ENCODE measurements at places on chromosomes 7 and 10. TPM values are rescaled to one million over a fixed set of nuclear protein-coding genes. Genes with fewer than 3 reads are reported as not detected.

Gene OGDHL
- total RNA-seq, result 0.10 TPM

Gene NME8
- total RNA-seq, result not detected

Gene PRTFDC1
- total RNA-seq, result 1.6 TPM

Gene SFRP4
- total RNA-seq, result not detected

Gene COL28A1
- total RNA-seq, result not detected

GRCh38 chr7:47553309-47553708 lies 28.6 kb downstream of the TNS3 start:
- DNase-seq, result no peak

DNA sequence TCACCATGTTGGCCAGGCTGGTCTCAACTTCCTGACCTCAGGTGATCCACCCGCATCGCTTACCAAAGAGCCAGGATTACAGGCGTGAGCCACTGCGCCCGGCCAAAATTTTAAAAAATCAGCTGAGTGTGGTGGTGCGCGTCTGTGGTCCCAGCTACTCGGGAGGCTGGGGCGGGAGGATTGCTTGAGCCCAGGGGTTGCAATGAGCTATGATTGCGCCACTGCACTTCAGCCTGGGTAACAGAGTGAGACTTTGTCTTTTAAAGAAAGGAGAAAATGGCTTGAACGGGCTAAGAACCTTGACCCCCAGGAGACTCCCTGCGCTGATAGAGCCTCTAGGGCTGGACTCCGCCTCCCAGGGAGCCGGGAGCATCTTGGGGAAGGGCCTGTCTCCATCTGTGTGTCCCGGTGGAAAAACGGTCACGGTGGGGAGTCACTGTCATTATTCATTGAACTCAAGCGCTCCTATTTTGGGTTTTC lies 760 bp upstream of the KCTD7 start:
- DNase-seq, result no peak

- DNase-seq, result no peak
Observed at GRCh38 chr10:34864149-34865067, 49.3 kb upstream of the PARD3 start.

DNA sequence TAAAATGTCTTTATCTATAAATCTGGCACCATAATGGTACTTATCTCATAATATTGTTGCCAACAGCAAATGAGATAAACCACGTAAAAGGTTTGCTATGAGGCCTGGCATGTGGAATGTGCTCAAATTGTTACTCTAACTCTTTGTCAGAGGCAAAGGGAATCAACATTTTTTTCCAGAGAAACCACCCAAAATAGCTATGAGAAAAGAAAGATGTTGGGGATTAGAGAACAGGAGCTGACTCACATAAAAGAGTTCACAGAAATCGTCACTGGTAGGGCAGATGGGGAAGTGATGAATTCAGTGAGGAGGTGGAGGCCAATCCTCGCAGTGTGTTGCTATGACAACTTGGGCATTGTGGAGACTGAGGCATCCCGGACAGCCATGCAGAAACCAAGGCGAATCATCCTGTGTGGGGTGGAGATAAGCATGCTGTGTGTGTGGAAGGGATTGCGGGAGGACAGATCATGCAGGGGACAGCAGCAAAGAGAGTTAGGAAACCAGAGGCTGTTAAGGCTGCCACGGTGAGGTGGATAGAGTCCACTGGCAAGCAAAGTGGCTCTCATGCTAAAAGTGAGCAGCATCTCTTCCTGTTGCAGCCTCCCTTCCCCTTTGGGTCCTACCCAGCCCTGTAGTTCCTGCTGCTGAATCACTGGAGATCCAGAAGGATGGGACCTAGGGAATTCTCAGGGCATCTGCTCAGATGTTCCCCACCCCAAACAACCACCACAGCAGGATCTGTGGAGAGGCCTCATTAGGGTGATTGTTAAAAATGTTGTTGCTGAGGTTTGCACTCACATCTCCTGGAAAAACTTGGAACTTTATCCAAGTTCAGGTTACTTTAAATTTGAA lies 103.9 kb downstream of the CUBN start:
- peak; percentile 79 for DNase-seq

DNA sequence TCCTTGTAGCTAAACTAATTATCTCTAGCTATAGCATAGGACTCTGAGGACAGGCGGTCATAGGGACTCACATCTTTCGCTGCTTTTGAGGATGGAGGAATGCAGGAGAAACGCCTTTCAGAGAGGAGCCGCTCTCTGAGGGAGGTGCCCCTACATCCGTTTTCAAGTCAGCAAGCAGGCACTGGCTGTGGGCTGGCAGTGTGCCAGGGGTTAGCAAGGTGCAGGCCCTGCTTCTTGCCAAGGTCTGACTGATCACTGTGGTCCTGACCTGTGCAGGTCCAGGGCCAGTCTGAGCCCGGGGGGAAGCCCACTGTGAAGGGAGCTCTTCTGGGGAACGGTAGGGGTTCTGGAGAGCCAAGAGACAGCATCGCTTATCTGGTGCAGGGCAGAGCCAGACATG lies 89.4 kb downstream of the SH3PXD2A start:
- peak; percentile 69 for DNase-seq

- DNase-seq, result no peak
Observed at GRCh38 chr10:7915923-7916536, 97.7 kb downstream of the TAF3 start.

- no peak for DNase-seq
Observed at GRCh38 chr7:155122831-155123230, 52.7 kb downstream of the HTR5A start.

Data from activated CD8-positive, alpha-beta T cell treated with anti-CD3 and anti-CD28 coated beads, Interleukin-2, amount 10 ng/mL, durations not matched to agents 7 days and 5 days (primary cell).